ENCODE measurements at places on chromosomes 6 and 20.

DNA sequence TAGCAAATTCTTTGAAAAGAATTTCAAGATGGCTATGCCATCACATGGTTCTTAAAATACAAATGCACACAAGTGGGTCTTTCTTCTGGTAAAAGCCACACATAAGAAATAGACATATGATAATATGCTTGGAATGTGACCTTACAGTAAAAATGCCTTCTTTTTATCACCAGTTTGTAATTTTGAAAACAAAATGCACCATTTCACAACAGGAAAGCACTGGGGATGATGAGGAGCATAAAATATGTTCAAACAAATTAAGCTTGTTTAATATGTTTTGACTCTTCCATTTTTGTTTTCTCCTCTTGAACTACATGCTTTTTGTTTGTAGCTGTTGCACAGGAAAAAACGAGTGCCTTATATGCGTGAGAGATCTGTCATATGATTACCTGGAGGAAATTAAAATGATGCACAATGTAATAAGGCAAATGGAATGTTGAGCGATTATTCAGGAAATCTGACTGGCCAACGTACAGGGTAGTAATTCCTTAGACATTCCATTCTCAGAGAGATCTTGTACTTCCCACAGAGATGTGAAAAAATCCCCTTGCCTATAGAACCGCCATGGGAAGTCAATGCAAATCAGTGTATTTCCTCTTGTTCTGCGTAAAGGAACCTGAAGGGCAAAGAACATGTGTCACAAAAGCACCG lies 911.6 kb downstream of the TFAP2A start:
- no peak for DNase-seq

- no peak for DNase-seq
Observed at GRCh38 chr6:133392015-133392414, 150.9 kb downstream of the EYA4 start.

GRCh38 chr6:117495425-117495824 lies 13.0 kb downstream of the DCBLD1 start:
- DNase-seq = no peak

DNA sequence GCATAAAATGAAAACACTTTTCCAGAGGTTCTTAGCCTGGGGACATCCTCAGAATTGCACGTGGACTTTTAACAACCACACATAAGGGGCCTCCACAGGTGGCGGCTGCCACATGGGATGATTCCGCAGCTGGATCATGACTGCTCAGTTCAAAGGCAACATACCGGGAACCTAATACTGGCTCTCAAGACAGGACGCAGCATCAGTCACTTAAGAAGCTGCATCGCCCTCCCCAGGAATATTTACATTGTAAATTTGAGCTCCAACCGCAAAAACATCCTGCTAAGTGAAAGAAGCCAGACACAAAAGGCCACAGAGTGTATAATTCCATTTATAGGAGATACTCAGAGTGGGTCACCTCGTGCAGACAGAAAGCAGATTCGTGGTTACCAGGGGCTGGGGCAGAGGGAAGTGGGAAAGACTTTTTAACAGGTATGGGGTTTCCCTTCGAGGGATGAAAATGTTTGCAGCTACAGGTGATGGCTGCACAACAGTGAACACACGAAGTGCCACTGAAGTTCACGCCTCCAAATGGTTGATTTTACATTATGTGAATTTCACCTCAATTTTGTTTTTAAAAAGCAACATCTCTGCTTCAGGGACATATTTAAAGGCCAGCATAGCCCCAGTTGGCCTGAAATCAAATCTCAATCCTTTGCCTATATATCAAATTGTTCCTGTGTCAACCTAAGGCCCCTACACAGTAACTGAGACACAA lies 141.5 kb downstream of the BMP7 start:
- DNase-seq = no peak

DNA sequence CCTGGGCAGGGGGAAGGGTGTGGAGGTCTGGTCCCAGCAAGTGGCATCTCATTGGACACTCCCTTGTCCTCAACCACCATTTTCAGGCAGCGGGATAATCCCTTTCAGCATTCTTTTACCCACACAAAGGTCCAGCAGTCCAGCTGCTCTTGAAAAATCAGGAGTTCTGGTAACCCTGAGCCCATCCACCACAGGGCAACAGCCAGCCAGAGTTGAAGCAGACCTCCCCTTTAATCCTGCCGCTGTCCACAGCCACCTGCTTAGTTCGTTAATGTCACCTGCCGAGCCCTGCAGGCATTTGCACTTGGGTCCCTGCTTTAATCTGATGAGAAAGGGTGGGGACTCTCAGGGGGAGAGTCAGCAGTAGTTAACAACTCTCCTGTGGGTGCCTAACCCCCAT lies 11.1 kb downstream of the TMEM74B start:
- no peak for DNase-seq

All from stimulated activated CD4-positive, alpha-beta T cell treated with anti-CD3 and anti-CD28 coated beads, TNF-alpha, amount 100 ng/mL, for 48 hours (primary cell).